ENCODE measurements at places on chromosomes 5 and 9.

GRCh38 chr5:93246090-93246855, 334.7 kb downstream of the NR2F1-AS1 start:
- DNase-seq = no peak

- DNase-seq = peak; percentile 48
Measured at GRCh38 chr5:377326-377981, 55.9 kb downstream of the AHRR start.

DNA sequence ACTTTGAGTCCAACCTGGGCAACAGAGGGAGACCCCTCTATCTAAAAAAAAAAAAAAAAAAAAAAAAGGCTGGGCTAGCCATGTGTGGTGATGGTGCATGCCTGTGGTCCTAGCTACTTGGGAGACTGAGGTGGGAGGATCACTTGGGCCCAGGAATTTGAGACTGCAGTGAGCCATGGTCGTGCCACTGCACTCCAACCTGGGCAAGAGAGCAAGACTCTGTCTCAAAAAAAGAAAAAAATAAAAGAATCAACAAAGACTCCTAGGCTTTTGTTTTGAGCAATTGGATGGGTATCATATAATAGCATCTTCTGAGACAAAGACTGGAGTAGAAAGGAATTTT, 481.7 kb upstream of the PAPPA start:
- DNase-seq = no peak

DNA sequence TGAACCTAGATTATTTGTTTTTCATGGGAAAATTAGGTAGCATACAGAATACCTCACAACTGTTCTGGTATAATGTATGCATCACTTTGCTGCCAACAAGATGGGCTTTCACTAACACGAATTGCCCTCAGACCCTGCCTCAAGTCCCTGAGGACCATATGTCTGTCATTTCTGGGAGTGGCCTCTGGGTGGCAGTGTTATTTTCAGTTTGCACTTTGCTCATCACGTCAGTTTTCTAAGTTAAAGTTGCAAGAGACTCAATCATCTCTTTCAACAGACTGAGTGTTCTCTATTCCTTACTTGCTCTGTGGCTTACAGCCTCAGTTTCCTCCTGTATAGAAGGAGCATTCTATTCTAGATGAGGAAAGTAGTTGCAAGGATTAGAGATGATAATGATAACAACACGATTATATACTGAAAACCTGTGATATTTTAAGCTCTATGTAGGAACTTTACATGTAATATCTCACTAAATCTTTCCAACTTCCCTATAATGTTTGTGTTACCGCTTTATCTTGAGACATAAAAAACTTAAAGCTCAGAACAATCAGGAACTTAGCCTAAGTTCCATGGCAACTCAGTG, 55.7 kb downstream of the TSSK1B start:
- DNase-seq = peak; percentile 78

DNA sequence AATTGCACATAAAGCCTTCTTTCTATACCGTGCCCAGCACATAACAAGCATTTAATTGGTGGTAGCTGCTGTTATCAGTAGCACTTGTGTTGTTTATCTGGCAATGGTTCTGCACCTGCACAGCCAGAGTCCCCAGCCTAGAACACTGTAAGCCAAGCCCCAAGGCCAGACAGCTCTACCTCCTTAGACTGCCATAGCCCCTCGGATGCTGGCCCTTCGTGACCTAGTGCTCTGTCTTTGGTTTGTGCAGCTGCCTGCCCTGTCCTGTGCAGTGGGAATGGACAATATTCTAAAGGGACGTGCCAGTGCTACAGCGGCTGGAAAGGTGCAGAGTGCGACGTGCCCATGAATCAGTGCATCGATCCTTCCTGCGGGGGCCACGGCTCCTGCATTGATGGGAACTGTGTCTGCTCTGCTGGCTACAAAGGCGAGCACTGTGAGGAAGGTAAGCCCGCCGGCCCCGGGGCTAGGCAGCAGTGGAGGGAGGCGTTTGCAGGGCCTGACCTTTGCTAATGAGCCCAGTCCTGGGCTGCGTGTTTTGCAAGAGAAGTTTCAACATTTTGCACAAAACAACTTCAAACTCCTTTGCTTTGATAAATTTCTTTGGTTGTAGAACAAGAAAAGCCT, 173.3 kb upstream of the WWC1 start:
- peak; percentile 55 for DNase-seq

- DNase-seq = no peak
Measured at GRCh38 chr5:78795757-78796156, 147.2 kb upstream of the LHFPL2 start.

GRCh38 chr5:53069626-53070025, 39.9 kb downstream of the MOCS2 start:
- no peak for DNase-seq

GRCh38 chr5:175344331-175345195, 99.4 kb downstream of the DRD1 start:
- DNase-seq = no peak

DNA sequence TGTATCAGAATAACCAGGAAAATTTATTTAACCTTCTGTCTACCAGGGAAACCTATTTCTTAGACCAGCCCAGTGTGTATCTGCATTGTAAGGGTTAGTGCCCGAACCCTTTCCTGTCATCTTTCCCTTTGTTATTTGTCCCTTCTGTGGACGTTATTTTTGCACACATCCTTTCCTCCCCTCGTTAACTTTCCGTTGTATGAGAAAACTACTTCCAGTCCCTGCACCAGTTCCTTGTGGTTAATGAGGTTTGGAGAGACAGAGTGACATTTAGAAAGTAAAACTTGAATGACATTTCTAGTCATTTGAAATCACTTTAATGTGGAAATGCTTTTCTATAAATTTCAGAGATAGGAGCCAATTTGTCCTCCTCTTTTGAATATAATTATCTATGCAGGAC, 4.3 kb upstream of the IFNB1 start:
- DNase-seq = no peak

- DNase-seq = no peak
Measured at GRCh38 chr5:168587987-168588386, 8.8 kb upstream of the PANK3 start.

GRCh38 chr9:134708672-134709038, 67.1 kb downstream of the COL5A1 start:
- DNase-seq = no peak

GRCh38 chr5:27315363-27316270, 277.2 kb upstream of the CDH9 start:
- peak; percentile 19 for DNase-seq

- no peak for DNase-seq
Measured at GRCh38 chr5:72770266-72770665, 46.2 kb upstream of the TNPO1 start.

- DNase-seq = no peak
Measured at GRCh38 chr5:35736280-35736679, 118.6 kb downstream of the SPEF2 start.

DNA sequence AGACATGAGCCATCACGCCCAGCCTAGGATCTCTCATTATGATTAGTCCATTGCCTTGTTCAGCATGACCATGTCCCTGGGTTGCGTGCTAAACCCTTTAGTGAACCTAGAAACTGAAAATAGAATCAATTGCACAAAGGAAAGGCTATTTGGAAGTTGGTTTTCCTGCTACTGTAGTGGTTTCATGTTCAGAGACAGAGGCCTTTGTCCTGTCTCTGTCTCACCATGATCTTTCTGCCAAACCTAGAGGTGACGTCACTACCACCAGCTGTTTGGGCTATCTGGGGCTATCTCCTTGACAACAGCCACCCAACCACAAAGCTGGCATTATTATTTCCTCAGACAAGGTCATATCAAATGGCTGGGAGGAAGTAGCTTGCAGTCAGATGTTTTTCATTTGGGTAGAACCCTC, 4.0 kb upstream of the CDK5RAP2 start:
- DNase-seq = no peak

DNA sequence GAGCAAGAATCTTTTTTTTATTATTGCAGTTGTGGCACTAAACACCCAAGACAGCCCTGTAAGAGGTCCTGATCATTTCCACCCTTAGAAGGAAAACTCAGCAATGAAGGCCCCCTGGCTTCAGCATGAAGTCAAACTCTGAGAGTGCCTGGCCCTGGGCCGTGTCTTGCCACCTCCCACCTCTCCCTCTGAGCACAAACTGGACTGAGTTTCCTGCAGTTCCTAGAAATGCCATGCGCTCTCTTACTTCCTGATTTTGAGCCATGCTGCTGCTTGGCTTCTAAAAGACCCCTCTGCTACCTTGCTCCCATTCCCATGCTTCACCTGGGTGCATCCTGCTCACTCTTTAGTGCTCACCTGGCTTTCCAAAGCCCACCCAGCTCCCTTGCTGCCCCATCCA, 140.4 kb upstream of the KLF9 start:
- no peak for DNase-seq

DNA sequence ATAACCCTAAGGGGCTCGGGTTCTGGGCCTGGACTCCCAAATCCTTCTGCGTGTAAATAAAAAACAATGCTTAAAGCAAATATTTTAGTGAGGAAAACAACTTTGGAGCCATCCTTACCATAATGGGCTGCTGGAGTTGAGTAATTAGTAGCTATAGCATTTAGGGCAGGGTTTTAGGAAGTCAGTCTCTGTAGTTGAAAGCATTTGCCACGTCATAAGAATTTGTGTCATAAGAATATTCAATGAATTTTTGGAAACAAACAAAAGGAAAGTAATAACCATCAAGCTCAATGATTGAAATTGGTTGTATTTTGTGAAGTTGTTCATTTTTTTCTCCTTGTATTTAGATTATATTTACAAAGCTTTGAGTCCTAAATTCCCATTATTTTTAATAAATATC, 114.8 kb upstream of the ELL2 start:
- no peak for DNase-seq

DNA sequence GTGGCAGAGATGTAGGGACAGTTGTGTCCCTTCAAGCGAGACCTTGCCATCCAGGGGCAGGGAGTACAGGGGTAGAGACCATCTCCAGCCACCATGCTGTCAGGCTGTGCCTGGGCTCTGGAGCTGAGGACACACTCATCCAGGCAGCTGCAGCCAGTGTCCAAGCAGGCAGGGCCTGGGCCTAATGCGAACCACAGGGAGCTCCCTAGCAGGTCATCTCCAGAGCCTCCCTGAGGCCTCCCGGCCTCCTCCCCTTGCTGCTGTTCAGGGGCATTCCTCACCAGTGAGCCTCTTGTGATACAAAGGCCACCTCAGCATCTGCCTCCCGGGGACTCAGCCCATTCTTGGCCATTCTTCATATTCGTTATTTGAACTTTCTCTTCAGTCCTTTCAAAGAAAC, 35.0 kb downstream of the TPPP start:
- no peak for DNase-seq

DNA sequence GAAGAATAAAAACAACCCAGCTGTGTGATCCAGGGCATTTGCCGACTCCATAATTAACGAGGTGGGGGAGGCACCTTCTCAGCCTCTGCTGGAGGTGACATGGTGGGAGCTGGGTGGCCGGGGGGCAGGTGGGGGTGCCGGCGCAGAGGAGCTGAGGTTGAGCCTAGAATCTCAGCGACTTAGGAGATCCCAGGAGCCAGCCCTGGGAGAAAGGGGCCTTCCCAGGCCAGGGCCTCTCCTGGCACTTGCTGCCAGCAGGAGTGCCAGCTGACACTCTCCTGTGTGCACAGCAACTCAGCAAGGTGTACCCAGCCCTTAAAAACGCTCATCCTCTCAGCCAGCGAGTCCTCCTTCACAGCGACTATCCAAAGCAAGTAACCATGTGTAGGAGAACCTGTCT, 62.8 kb upstream of the FCN1 start:
- no peak for DNase-seq

- no peak for DNase-seq
Measured at GRCh38 chr5:33611877-33612276, 171.1 kb downstream of the TARS1 start.

- DNase-seq = peak; percentile 82
Measured at GRCh38 chr5:174532455-174533453, 191.6 kb upstream of the MSX2 start.

GRCh38 chr5:144076521-144077083, 93.9 kb downstream of the YIPF5 start:
- no peak for DNase-seq

GRCh38 chr5:79418276-79418675, 95.7 kb downstream of the HOMER1 start:
- no peak for DNase-seq

DNA sequence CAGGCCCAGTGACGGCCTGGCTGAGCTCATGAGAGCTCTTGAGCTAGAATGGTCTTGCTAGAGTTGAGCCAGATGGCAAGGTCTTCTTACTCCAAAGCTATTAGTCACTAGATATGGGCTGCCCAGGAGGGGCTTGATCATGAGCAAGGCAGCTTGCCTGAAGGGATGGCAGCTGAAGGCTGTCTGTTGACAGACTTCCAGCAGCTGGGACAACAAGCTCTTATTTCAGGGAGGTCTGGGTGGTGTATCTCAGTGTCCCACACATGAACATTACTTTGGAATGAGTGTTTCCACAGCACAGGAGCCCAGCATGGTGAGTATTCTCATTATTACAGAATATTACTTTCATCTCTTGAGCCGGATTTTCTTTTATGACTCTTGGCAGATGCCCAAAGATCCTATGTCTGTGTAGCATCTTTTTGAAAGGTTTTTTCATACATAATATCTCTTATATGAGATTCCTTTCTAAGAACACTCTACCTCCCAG, 414.1 kb downstream of the ARHGEF28 start:
- no peak for DNase-seq

DNA sequence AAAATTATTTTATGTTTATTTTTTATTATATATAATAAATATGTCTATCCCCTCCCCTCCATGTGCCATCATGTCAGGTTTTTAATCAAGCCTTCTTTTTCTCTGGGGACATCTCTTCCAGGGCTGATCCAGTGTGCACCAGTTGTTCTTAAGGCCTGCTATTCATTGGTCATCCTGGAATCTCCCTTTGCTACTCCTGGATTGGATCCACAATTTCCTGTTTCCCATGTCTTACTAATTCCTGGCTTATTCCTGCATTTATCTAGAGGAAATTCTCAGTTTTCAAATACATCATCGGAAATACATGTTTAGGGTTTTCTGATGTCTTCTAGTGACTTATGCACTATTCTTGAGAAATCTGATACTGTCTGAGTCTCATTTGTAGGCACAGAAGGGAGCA, 56.8 kb downstream of the ANGPTL2 start:
- DNase-seq = no peak

DNA sequence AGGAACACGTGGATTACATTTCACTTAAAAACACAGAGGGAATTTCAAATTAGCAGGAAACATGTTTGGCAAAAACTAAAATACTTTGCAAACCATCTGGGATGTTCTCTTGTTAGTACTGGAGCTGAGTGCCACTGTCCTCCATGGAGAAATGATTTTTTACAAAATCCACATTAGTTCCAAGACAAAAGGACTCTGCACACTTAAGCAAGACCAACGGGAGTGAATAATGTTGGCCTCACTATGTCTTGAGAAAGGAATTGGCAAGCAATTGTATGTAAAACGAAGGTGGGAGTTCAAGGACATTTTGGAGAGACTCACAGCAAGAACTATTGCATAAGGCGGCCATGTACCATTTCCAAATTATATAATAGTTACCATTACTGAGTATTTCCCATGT, 547.5 kb downstream of the EBF1 start:
- DNase-seq = no peak

GRCh38 chr9:131214876-131215275, 61.4 kb downstream of the FAM78A start:
- DNase-seq = no peak

- peak; percentile 75 for DNase-seq
Measured at GRCh38 chr5:345404-346195, 24.1 kb downstream of the AHRR start.
